Memory B cell (primary cell): ENCODE measurements at places on chromosomes 6 and 20.

GRCh38 chr6:18025596-18025995 is 38.2 kb upstream of the KIF13A start:
- DNase-seq: no peak

DNA sequence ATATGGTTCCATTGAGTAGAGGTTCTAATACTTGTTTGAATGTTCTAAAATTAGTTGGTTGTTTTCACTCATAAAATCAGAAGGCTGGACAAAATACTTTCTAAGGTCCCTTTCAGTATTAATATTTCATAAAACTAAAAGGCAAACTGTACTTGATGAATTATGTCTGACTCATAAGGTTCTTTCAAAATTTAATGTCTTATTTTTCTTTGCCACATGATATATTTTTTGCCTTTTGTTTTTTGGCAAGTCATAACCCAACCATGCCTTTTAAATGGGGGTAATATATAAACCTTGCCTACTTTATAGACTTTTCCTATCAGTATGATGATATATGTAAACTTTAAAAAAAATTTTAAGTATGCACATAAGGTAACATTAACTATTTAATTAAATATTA is 244.7 kb downstream of the PTPRK start:
- DNase-seq: no peak

DNA sequence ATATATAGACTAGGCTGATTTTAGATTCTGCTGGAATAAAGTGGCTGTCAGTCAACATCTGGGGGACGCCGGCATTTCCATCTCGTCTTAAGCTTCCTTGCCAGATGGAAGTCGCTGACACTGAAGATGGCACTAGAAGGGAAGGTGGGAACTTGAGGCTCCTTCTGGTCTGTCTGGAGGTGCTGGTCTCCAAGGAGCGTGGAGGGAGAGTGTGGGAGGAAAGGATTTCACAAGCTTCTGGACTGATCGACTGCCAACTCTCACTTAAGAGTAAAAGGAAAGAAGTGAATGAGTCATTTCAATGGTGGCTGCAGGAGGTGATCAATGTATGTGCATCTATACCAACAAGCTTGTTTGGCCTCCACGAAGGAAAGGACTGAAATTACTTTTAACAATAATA is 40.4 kb downstream of the DUSP22 start:
- DNase-seq: no peak

DNA sequence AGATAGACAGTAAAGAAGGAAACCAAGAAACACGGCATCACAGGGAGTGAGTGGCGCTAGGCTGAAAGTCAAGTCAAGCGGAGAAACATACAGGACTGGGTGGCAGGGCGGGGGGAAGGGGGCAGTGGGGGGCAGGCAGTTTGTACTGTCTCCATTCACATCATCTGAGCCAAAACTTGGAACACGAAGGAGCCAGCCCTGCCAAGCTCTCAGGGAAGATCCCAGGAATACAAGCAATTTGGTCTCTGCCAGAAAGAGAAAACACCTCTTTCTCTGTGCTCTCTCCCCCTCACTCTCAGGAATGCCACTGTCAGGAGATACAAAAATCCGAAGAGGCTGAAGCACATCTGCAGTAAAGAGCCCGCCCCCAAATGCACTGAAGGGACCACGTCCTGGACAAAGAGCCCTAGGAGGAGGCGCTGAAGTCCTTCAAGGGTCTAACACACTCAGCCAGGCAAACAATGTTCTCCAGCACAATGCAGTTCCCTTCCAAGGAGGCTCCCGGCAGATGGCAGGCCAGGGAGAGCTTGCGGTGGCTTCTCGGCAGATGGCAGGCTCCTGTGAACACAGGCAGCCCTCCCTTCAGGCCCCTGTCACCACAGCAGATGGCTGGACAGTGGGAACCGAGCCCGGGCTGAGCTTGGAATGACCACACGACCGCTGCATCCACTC is 90.0 kb downstream of the ATP9A start:
- DNase-seq: no peak
